ENCODE measurements at places on chromosomes 1 and 21. TPM values are rescaled to one million over a fixed set of nuclear protein-coding genes. Genes with fewer than 3 reads are reported as not detected.

Gene LCE1F
- total RNA-seq: not detected

Gene SLC25A34
- 54.3 TPM for total RNA-seq

- no peak for DNase-seq
These were observed 218.5 kb downstream of the PTPRU start for GRCh38 chr1:29454616-29455380.

GRCh38 chr1:223628233-223629125, 37.0 kb downstream of the CAPN8 start:
- DNase-seq: peak; percentile 61

- no peak for DNase-seq
These were observed 4.7 kb downstream of the AMY2B start for GRCh38 chr1:103576065-103576464.

GRCh38 chr1:11204396-11205190, 15.4 kb downstream of the ANGPTL7 start:
- DNase-seq: no peak

DNA sequence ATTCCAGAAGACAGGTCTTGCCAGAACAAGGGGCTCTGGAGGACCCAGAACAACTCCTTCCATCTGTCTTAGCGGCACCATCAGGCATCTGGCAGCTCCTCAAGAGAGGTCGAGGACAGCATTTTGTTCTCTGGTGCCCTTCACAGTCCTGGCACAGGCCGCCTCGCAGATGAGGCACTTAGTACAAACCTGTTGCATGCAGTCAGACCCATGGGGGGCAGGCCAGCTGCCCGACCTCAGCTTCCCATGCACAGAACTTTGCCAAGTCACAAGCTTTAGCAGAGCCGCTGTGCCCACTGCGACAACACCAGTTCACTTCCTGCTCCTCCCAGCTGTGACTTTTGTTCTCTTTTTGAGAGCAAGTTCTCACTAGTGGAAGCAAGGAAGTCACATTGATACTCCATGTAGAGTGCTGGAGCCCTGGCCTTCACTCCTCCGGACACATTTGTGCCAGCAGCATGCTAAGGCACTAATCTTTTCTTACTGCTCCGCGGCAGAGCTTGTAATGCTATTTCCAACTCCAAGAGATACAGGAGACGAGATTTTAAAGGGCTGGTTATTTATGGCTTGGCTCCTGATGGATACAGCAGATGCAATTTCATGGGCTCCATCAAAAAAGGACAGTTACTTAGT, 44.6 kb downstream of the HMGB4 start:
- DNase-seq: no peak

GRCh38 chr21:42618707-42619102, 34.7 kb upstream of the PDE9A start:
- DNase-seq: no peak

Gene PPFIA4
- total RNA-seq: 19.3 TPM

Gene SMG7
- 41.1 TPM for total RNA-seq

Gene MRPL20
- 144 TPM for total RNA-seq

DNA sequence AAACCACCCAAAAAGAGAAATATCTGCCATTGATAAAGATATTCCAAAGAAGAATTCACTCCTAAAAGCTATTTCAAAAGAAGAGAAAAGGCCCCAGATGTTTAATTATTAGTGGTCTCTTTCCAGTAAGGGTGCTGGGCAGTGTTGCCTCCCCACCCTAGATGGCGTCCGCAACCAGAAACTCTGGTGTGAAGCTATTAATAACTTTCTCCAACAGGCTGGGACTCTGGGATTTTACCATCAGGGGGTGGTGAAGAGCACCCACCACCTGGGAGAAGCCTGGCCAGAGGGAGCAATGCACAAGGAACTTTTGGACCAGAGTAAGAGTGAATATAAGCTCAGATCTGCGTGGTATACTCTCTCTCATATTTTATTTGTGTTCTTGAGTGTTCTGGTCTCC, 115.4 kb upstream of the TIAM1 start:
- no peak for DNase-seq

Gene KLHDC8A
- 0.24 TPM for total RNA-seq

Data from Right ventricle myocardium superior (tissue), 1 donor.